ENCODE measurements at places on chromosomes 6 and 20.

- DNase-seq: no peak
Measured at GRCh38 chr20:52318651-52319050, 127.1 kb upstream of the ZFP64 start.

DNA sequence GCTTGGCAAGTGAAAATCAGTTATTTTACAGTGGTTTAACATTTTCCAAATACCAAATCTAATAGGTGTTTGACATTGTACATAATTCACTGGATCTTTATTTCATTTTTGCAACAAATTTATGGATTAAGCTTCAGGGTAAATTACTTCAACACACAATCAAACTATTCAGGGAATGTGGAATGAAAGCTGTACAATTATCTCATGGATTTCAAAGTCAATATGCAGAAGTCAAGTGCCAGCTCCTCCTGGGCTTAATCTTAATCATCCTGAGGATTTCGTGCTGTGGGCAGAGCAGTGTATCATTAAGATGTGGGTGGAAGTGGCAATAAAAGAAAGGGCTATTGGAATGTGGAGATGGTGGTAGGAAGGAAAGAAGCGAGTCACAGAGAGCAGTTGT is 548.8 kb downstream of the COL12A1 start:
- DNase-seq: no peak

GRCh38 chr6:30981942-30982772 is 1.4 kb upstream of the MUC21 start:
- DNase-seq: peak; percentile 87

DNA sequence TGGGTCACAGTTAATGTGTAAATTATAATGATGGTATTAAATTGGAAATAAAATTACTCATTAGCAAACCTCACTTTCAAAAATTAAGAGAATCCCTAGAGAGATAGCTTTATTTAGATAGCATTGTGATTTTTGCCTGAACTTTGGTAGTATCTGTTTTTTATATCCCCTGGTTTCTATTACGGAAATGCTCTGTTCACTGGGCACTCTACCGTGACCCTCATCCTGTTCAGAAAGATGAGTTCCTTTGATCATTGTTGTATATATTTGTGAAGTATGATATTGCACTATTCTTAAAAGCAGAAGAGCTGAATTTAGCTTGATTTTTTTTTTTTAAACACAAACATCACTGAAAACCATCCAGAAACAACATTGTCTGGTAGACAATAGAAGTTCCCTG is 1143.8 kb upstream of the MAP3K7 start:
- no peak for DNase-seq

- no peak for DNase-seq
Measured at GRCh38 chr6:35298625-35299140, 1.1 kb downstream of the DEF6 start.

DNA sequence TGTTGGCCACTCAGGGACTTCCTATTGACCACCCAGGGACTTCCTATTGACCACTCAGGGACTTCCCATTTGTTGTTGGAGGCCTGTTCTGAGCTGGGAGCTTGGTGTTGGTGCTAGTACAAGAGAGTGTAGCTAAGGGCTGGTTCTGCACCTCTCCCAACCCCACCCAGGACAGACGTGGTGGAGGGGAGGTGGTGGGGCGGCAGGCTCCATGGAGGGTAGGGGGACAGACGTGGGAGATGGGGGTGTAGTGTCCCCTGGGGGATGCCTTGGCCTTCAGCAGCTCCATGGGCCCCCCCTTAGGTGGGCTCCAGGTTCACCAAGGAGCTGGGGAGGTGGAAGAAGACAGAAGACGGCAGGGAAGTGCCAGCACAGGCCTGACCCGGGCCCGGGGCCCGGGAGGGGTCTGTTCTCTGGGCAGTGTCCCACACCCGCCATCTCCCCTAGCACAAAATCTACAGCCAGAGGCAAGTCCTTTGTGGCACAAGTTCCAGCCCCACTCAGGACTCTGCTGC is 33.9 kb downstream of the CHRNA4 start:
- no peak for DNase-seq

DNA sequence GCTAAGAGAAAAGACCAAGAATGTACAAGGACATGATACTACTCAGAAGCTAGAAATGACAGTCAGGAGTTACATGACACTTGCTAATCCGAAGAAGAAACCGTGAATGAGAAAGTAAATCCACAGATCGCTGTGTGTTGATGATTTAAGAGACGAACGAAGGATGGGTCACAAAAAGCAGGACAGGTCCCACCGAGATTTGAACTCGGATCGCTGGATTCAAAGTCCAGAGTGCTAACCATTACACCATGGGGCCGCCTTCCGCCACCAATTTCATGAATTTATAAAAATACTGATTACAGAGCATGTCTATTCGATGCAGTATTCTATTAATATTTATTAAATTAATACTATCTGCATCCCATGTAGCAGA is 54.0 kb upstream of the BTN3A2 start:
- peak; percentile 76 for DNase-seq

DNA sequence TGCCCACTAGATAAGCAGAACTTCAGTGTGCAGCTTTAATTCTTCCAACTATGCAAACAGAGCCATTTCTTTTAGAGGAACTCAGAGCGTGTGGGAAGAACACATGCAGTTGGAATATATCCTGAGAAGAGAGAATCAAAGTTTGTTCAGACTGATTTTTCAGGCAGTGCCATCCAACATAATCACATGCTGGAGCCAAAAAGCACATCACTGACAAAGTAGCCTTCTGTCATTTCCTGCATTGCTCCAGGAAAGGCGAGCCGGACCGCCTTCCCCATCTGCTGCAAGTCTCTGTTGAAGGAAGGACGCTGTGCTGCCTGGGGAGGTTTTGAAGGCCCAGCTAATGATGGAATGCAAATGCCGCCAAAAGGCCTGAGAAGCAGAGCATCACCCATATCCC is 98.4 kb downstream of the DOK5 start:
- DNase-seq: no peak

- DNase-seq: no peak
Measured at GRCh38 chr6:149851461-149852110, 12.6 kb downstream of the LRP11 start.

DNA sequence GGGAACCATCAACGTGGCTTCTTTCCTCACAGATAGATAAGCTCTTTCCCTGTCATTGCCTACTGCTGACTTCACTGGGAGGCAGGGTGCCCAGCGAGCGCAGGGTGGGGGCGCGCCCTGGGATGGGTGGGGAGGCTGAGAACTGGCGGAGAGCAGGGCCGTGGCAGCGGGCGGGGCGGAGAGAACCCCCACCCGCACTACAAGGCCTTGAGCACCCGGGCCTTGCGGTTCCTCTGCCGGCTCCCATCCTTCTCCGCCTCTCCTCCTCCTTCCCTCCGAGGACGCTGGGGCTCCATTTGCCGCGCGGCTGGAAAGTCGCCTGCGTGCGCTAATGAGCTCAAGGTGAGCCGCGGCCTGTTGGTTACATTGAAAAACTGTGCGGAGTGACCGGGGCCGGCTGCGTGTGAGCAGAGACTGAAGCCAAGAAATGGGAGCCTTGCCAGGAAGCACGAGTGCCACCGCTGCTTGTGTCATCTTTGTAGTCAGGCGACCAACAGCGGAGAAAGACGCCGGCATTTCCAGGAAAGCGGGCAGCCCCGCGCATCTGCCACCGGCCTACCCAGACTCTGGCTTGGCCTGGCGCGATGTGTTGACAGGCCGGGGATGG is 963.5 kb upstream of the SLC35B3 start:
- no peak for DNase-seq

DNA sequence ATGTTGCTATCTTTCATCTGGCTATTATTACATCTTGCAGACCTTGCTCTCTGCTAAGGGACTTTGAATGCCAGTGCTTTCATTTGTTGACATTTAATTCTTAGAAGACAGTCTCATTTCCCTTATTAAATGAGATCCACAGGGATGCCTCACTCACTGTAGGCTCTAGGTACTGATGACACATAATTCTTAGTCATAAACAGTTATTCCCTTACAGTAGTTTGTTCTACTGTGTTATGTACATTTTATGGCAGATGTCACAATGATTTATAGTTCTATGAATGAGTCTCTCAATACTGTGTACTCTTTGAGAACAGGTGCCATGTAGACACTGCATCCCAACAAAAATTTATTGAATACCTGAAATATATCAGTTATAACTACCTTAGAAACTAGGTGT is 70.3 kb downstream of the FAM83B start:
- DNase-seq: no peak

- DNase-seq: no peak
Measured at GRCh38 chr6:110430741-110431140, 15.4 kb upstream of the DDO start.

DNA sequence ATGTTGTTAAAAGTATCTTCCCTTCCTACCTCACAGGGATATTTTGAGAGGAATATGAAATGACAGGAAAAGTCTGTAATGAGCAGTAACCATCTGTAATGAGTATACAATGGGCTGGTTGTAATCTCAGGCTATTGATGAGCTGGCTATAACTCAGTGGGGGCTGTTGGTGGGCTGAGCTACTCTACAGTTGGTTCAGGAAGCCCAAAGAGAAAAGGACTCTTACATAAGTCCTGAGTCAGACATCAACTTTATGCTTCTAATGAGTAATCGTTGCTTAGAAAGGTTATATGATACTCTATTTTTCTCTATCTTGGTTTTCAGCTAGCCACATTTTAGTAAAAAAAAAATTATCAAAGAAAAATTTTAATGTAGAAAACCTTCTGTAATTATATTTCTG is 26.4 kb downstream of the ZNF391 start:
- no peak for DNase-seq

GRCh38 chr6:125910527-125910926 is 46.0 kb upstream of the HINT3 start:
- no peak for DNase-seq

- peak; percentile 58 for DNase-seq
Measured at GRCh38 chr6:26087284-26088115, at the start of gene HFE. Gene HFE (plus strand): TSS chr6:26087429. CDS start chr6:26087441, 12 bp downstream.

- DNase-seq: no peak
Measured at GRCh38 chr6:110874880-110875547, 429 bp downstream of the AMD1 start.

GRCh38 chr6:89215391-89215790 is 1.8 kb downstream of the GABRR1 start:
- DNase-seq: no peak

- DNase-seq: no peak
Measured at GRCh38 chr6:142671791-142672190, 273.2 kb downstream of the HIVEP2 start.

DNA sequence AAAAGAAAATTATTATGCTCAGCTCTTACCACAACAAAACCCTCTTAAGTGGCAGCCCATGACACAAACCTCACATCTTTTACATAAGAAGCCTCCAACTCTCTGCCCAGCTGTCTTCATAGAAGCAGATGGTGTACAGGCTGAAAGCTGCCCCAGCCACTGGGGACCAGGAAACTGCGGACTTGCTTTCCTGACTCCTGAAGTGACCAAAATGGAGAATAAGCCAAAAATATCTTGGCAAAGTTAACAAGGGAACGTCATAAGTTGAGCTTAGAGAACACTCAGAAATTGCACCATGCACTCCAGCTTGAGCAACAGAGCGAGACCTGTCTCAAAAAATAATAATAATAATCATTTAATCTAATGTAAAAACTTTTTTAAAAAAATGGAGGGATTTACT is 160.3 kb upstream of the CDYL start:
- DNase-seq: no peak

DNA sequence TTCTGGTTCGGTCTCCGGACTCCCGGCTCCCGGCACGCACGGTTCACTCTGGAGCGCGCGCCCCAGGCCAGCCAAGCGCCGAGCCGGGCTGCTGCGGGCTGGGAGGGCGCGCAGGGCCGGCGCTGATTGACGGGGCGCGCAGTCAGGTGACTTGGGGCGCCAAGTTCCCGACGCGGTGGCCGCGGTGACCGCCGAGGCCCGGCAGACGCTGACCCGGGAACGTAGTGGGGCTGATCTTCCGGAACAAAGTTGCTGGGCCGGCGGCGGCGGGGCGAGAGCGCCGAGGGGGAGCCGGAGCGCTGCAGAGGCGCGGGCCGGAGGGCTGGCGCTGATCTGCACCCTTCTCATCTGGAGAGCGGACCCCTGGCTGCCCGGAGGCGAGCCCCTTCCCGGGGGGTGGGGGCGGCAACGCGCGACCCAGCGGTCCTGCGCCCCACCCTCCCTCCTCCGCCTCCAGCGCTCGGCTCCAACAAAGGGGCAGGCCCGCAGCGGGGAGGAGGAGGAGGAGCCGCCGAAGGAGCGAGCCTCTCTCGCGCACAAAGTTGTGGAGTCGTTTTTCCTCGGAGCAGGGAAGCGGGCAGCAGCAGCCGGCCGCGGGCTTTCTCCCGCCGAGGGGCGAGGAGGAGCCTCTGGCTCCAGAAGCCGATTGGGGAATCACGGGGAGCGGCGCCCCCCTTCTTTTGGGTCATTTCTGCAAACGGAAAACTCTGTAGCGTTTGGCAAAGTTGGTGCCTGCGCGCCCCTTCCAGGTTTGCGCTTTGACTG is at the start of gene UTRN:
TSS of gene UTRN (plus strand) at position 553 of the 765 bp plus-strand sequence. CDS start 6,494 bp downstream, outside the sequence.
- peak; percentile 94 for DNase-seq

DNA sequence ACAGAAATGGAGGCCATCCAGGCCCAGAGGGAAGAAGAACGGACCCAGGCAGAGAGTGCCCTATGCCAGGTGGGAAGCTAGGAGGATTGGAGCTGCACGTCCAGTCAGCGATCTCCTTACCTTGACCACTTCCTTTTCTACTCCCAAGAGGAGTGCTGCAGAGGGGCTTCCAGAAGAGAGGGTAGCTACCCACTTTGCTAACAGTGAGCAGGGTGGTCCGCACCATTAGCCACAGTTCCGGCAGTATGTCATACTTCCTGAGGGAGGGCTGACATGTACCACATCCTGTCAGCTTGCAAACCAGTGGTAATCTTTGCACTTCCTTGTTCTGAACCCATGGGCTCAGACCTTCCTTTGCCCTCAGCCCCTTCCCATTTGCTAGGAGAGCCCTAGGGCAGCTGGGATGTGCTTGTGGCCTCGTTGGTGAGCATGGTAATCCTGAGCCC is 35.4 kb downstream of the CEP250 start:
- DNase-seq: no peak

DNA sequence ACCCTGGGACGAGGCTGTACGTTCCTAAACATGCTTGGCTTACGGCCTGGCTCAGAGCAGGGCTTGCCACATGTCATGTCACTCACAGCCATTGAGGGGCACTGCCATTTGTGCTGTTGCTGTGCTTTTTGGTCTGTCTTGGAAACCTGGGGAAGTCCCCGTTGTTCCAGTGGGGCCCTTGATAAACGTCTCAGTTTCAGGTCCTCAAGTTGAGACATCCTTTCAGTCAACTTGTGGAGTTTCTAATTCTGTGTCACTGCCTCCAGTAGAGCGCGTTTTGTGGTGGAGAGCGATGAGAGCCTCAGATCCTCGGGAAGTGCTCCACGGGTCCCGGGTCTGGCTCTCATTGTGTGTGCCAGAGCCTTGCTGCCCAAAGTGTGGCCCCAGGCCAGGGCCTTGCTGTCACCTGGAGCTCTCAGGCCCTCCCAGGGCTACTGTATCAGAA is 43.0 kb upstream of the CCR6 start:
- DNase-seq: no peak

- DNase-seq: no peak
Measured at GRCh38 chr20:42531508-42531961, 658.2 kb downstream of the PTPRT start.

DNA sequence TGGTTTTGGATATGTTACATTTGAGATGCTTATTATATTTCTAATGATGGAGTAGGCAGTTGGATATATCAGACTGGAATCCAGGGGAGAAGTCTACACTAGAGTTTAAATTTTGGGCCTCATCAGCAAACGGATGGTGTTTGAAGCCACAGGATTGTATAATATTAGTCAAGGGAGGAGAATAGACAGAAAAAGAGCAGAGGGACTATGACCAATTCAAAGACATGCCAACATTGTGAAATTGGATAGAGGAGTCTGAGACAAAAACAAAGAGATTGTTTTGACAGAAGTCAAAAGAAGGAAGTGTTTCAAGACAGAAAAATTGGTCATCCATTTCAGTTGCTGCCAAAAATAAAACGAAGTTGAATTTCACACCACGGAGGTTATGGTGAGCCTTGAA is 66.5 kb downstream of the NOX3 start:
- DNase-seq: no peak

GRCh38 chr6:3307436-3307835 is 48.7 kb downstream of the PSMG4 start:
- no peak for DNase-seq
